ENCODE measurements at places on chromosomes 3 and 15.

GRCh38 chr15:99472416-99473145 is 93.2 kb upstream of the MEF2A start:
- peaks cover 15% of the 10 kb centered on the region for H3K4me1 ChIP-seq
- H3K36me3 ChIP-seq = no peaks in the 10 kb centered on the region
- H3K27ac ChIP-seq = no peak overlapping the region
- no peak overlapping the region for H3K4me3 ChIP-seq

GRCh38 chr3:136109499-136109898 is 86.6 kb downstream of the MSL2 start:
- DNase-seq = no peak
- H3K4me1 ChIP-seq = no peaks in the 10 kb centered on the region
- H3K27ac ChIP-seq = no peak overlapping the region
- no peaks in the 10 kb centered on the region for H3K27me3 ChIP-seq
- no peak overlapping the region for H3K4me3 ChIP-seq
- peaks cover 35% of the 10 kb centered on the region for H3K36me3 ChIP-seq

GRCh38 chr3:98027085-98027446 is 8.0 kb downstream of the GABRR3 start:
- H3K27me3 ChIP-seq = no peaks in the 10 kb centered on the region
- H3K4me1 ChIP-seq = no peaks in the 10 kb centered on the region
- DNase-seq = no peak
- no peak overlapping the region for H3K27ac ChIP-seq

- no peaks in the 10 kb centered on the region for H3K27me3 ChIP-seq
- H3K4me3 ChIP-seq = no peak overlapping the region
Measured at GRCh38 chr3:9951126-9951525, 1.1 kb downstream of the PRRT3 start.

DNA sequence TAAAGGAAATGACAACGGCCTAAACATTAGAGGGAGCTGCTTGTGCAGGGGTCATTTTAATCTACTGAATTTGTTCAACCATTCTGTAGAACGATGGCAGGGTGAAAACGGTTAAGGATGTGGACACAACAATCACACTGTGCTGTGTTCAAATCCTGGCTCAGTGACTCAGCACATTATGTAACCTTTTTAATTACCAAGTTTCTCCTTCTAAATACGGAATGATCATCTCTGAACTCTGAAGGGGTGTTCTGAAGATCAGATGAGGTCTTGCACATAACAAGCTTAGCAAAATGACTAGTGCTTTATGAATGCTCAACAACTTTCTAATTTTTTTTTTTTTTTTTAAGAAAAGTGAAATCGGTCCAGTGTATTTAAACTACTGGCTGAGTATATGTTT is 592.8 kb downstream of the FOXP1 start:
- no peaks in the 10 kb centered on the region for H3K36me3 ChIP-seq
- no peaks in the 10 kb centered on the region for H3K4me1 ChIP-seq
- no peak overlapping the region for H3K27ac ChIP-seq
